Stimulated activated CD8-positive, alpha-beta memory T cell treated with anti-CD3 and anti-CD28 coated beads, Interleukin-4, amount 100 ng/mL, for 48 hours (primary cell): ENCODE measurements at places on chromosomes 5 and 9.

- no peak for DNase-seq
Measured at GRCh38 chr9:110751971-110752370, 83.4 kb downstream of the MUSK start.

GRCh38 chr5:57671371-57671770, 188.8 kb upstream of the ACTBL2 start:
- DNase-seq = no peak

DNA sequence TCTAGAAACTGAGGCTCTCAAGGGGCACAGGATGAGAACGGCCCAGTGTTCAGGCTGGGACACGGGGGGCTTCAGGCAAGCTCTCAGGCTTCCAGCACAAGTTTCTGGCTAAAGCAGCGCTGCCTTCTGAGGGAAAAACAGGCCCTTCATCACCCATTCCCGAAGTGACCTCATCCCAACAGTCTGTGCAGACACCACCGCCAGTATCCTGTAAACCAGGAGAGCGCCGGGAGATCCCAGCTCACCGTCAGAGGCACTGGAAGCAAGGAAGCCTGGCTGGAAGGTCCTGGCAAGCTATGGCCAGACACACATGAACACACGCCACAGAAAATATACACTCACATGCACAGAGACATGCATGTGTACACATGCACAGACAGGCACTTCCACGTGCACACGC, 8.8 kb downstream of the SLC12A7 start:
- DNase-seq = no peak

DNA sequence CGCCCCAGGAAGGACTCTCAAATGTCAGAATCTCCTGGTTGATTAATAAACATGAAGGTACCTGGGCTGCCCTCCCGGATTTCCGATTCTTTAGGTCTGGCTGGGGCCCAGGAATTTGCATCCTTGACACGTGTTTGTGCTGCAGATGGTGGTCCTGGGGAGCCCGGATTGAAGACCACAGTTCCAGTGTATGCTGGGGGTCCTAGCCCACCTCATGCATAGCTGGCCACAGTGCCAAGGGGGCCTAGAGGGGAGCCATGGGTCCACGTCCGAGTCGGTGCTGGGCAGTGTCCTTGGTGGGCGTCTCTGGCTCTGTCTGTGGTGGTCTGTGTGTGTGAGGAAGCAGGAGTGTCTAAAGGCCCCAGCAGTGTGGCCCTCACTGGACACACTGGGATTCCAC, 3.2 kb downstream of the NCS1 start:
- DNase-seq = no peak

DNA sequence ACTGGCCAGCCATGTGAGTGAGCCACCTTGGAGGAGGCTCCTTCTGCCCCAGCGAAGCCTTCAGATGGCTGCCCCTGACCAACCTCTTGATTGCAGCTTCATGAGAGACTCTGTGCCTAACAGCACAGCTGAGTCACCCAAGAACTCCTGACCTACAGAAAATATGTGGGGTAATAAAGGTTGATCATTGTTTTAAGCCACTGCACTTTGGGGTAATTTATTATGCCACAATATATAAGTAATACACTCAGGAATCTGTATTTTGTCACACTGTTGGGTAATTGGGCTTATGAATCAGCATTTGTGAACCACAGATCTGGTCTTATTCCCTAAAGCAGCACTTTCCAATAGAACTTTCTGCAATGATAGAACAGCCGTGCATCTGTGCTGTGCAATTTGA, 24.4 kb upstream of the VDAC1 start:
- DNase-seq = no peak

GRCh38 chr9:125544988-125545651, 161.9 kb downstream of the MAPKAP1 start:
- no peak for DNase-seq

- no peak for DNase-seq
Measured at GRCh38 chr9:111300140-111300735, 29.8 kb downstream of the OR2K2 start.

GRCh38 chr5:9363026-9363425, 182.8 kb downstream of the SEMA5A start:
- DNase-seq = no peak

GRCh38 chr5:159456261-159456660, 126.0 kb upstream of the IL12B start:
- no peak for DNase-seq

DNA sequence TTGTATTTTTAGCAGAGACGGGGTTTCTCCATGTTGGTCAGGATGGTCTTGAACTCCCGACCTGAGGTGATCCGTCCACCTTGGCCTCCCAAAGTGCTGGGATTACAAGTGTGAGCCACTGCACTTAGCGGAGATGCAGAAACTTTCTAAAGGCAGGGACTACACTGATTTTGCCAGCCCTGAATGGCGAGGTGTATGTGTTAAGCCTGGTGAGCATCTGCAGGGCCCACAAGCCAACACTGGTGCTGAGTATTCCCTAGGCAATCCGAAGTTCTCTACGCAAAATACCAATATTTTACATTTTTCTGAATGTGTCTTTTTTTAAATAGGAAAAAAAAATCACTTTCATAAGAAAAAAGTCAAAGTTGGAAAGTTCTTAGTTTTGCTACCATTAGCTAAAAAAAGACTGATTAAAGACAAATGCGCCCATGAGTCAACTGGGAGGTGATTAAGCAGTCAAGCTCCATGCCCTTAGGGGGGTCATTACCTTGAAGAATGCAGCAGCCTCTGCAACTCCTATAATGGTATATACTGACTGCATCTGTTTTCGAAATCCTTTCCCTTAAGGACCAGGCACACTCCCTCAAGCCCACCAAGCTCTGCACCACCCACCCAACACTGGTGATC, 502.8 kb downstream of the BNC2 start:
- no peak for DNase-seq

GRCh38 chr5:156913355-156913718, 49.7 kb downstream of the TIMD4 start:
- no peak for DNase-seq

GRCh38 chr9:20187318-20187717, 398.5 kb upstream of the SLC24A2 start:
- no peak for DNase-seq

DNA sequence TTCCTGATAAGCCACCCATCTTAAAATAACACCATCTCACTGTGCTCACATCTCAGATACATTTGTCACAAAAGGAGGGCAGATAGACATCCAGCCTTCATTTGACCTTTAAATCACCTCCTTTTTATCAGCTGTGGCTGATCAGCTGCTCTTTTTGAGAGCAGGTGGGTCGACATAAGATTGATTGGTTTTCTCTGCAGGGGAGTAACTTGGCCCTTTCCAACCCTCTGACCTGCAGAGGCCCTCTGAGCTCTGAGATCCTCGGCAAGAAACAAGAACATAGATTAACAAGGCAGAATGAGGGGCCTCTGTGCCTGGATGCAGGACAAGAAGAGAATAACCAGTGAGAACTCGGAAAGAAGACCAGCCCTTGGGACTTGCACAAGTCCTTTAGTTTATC, 33.5 kb upstream of the GLRA1 start:
- DNase-seq = no peak

DNA sequence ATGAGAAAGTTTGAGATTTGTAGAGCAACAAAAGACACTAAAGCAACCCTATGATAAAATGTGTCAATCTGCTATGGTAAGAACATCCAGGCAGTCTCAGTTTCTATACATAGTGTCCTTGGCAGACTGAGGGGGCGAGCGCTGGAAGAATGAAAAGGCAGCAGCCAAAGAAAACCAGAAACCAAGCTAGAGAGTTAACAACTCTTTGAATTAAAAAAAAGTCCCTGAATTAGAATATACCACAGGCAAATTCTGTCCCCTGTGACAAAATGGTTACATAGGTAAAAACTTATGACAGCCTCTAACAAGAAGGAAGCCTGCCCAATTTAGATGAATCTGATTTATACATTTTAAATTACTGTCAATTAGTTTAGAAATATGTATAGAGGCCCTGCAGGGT, 106.7 kb downstream of the OXCT1 start:
- DNase-seq = no peak

GRCh38 chr5:124741711-124742496, 4.5 kb downstream of the ZNF608 start:
- DNase-seq = no peak

DNA sequence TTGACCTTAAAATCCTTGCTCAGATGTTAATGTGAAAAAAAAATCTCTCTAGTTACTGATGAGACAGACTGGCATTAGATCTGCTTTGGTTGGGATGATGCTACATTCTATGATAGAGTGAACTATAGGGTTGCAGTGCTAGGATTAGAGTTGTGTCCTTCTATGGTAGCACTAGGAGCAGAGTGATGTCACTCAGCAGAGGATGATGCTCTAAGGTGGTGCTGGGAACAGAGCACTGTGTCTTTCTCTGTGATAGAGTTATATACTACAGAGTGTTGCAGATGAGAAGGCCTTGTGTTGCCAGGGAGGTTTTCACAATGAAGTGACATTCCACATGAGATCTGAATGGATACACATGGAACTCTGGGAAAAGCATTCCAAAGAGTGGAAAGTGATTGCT, 462.3 kb downstream of the CDH12 start:
- no peak for DNase-seq

GRCh38 chr9:74443036-74443750, 53.9 kb upstream of the RORB start:
- DNase-seq = no peak

GRCh38 chr5:178555005-178555404, 35.2 kb downstream of the COL23A1 start:
- no peak for DNase-seq

GRCh38 chr9:130189840-130190239, 17.6 kb downstream of the NCS1 start:
- no peak for DNase-seq

DNA sequence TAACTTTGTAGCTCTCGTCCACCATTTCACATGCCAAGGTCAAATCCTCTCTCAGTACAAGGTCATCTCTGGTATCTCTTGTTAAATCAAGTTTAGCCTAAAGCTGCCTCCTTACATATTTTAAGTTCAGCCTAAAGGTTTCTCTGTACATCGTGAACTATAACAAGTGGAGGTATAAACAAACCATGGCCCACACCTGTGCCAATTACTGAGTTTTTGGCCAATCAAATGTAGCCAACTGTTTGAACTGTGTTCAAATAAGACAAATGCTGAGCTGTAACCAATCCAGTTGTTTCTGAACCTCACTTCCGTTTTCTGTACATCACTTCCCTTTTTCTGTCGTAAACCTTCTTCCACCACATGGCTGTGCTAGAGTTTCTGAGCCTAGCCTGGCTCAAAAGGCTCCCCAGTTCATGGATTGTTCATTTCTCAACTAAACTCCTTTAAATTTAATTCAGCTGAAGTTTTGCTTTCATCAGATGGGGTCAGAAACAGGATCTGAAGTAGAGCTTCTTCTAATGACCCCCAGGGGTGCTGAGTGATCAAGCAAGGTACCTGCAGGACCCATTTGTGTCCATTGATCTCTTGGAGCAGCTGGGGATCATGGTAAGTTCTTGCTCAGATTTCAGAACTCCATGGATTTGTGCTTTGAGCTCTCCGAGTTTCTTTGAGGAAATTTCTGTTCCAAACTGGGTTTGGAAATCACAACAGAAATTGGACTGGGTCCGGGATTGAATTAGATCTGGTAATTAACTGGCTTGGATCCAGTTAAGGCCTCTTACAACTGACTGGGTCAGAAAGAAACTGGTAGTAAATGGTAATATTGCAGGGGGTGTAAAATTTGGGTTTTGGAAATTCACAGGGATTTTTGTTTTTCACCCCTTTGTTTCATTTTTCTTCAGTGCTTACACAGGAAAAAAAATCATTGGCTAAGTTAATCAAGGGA, 11.0 kb upstream of the NANS start:
- DNase-seq = peak; percentile 37

GRCh38 chr5:41832430-41832829, 37.8 kb downstream of the OXCT1 start:
- no peak for DNase-seq

GRCh38 chr9:99114049-99114440, 9.1 kb downstream of the TGFBR1 start:
- no peak for DNase-seq

GRCh38 chr5:59661954-59662615, 231.4 kb downstream of the PDE4D start:
- DNase-seq = no peak

DNA sequence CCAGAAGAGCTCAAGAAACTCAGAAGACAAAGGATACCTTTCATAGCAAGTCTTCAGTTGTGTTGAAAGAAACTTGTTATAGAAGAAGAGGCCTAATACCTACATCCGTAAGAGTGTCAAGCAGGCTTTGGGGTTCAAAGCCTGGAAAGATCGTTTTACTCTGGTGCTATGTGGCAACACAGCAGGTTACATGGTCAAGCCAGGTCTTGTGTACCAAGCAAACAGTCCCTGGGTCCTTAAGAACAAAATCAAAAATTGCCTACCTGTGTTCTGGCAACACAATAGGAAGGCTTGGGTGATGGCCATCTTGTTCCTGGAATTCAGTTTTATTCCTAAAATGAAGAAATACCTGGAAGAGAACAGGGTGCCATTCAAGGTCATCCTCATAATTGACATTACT, 32.0 kb upstream of the LRRC19 start:
- DNase-seq = no peak

DNA sequence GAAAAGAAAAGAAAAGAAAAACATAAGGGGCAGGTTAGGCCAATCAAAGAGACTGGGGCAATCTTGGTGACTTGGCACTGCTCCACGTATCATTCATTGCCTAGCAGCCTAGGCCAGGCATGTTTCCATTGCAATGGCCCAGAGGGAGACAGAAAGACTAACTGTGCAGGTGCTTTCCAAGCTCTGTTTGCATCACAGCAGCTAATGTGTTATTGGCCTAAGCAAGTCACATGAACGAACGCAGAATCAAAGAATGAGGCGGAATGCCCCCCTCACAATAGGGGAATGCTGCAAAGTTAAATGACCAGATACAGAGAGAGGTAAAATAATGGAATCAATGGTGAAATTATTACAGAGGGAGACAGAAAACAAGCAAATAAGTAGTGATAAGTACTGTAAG, 11.1 kb upstream of the VPS13A start:
- no peak for DNase-seq
